Upper lobe of right lung (tissue), 1 donor: ENCODE measurements at places on chromosomes 6 and 20. TPM values are rescaled to one million over a fixed set of nuclear protein-coding genes. Genes with fewer than 3 reads are reported as not detected.

DNA sequence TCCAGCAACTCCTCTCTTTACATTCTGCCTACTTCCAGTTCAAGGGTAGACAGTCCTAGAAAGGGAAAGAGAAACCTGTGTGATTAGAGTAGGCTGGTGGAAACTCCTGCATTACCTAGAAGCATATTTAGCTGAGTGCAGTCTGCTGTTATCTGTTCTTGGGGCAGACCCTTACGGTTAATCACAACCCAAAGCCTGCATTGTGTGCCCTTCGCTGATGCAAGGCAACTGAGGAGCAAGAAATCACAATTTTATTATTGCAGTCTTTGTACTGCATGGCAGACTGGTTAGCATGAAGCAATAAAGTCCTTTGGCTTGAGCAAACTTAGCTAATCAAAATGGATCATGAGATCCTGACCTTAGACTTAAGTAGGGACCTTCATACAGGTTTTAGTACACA is 1.5 kb upstream of the GOPC start:
- DNase-seq, result no peak

DNA sequence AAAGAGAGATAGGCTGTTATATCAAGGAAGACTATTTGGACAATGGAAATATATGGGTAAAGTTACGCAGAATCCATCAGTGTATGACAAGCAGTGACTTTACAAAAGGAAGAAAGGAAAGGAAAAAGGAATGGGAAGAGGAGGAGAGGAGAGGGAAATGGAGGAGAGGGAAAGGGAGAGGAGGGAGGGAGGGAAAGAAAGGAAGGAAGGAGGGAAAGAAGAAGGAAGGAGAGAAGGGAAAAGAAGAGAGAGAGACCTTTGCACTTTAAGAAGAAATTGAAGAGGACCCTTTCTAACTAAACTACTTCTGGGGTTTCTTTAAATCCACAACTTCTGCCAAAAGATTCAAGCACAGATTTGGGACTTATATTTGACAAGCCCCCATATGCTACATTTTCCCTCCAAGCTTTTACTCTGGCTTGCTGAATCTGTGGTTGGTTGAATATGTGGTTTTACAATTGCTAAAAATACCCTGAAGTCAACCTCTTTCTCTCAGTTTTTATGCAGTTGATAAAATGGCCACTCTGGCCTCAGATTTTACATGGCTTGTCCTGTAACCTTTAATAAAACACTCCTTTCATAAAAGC is 120.8 kb upstream of the RAB32 start:
- no peak for DNase-seq

DNA sequence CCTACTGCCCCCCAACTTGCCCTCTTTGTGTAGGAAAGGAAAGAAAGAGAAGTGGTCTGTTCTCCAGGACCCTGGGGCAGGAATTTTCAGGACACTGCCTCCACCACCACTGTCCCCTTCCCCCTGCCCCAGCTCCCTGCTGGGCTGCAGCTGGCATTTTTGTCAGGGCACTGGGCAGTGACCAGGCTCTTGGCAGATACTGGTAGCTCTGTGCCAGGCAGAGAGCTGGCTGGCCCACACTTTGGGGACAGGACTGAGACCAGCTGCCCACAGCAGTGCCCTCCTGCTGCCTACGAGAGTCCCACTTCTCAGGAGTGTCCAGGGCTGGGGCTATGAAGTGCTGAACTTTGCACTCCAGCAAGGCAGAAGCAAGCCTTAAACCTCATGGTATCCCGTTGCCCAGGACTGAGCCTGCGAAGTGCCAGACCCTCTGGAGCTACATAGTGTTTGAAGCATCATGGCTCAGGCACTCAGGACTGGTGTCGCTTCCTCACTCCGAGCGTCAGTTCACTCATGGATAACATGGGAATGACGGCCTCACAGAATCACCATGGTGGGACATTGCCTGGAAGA is 19.3 kb downstream of the SLC13A3 start:
- DNase-seq, result no peak

GRCh38 chr6:151284548-151285017 is 44.8 kb downstream of the AKAP12 start:
- no peak for DNase-seq

GRCh38 chr6:124190256-124190655 is 386.6 kb downstream of the NKAIN2 start:
- no peak for DNase-seq

- DNase-seq, result peak; percentile 37
Observed at GRCh38 chr20:61807471-61808160, 258.1 kb downstream of the TAF4 start.

GRCh38 chr6:96613291-96613999 is 50.5 kb downstream of the FHL5 start:
- DNase-seq, result no peak

DNA sequence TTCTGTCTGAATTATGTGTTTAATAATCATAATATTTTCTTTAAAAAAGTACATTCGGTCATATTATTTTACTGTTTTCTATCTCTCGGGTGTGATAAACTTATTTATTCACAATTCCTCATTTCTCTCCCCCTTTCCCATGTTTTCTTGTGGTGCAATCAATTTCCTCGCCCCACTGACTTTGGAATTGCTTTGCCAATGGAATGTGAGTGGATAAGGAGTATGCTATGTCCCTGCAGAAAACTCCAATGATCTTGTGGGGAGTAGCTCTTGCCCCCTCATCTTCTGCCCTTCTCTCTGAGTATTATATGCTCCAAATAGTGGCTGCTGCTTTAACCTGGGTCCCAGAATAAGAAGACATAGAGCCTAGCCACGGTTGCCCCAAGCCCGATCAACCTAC is 64.1 kb downstream of the HMGN3 start:
- no peak for DNase-seq

GRCh38 chr20:24095756-24096155 is 107.2 kb upstream of the GGTLC1 start:
- DNase-seq, result no peak

- DNase-seq, result no peak
Observed at GRCh38 chr6:148530976-148531375, 188.3 kb downstream of the SASH1 start.

DNA sequence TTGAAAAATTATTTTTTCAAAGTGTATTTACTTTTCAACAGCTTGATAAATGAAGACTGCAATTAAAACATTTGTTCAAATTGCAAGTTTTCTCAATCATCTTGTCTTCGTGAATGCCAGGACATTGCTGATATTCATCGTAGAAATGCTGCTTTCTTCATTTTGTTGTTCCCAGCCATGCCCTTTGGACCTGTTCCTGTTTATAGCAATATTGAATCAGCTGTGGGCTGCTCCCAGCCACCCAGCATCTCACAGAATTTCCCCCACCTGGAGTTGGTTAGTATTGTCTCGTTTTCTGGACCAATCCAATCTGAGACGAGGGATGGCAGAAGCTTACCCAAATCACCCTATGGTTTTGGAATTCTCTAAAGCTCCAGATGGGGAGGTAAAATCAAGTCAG is 40.8 kb downstream of the SLC22A2 start:
- no peak for DNase-seq

DNA sequence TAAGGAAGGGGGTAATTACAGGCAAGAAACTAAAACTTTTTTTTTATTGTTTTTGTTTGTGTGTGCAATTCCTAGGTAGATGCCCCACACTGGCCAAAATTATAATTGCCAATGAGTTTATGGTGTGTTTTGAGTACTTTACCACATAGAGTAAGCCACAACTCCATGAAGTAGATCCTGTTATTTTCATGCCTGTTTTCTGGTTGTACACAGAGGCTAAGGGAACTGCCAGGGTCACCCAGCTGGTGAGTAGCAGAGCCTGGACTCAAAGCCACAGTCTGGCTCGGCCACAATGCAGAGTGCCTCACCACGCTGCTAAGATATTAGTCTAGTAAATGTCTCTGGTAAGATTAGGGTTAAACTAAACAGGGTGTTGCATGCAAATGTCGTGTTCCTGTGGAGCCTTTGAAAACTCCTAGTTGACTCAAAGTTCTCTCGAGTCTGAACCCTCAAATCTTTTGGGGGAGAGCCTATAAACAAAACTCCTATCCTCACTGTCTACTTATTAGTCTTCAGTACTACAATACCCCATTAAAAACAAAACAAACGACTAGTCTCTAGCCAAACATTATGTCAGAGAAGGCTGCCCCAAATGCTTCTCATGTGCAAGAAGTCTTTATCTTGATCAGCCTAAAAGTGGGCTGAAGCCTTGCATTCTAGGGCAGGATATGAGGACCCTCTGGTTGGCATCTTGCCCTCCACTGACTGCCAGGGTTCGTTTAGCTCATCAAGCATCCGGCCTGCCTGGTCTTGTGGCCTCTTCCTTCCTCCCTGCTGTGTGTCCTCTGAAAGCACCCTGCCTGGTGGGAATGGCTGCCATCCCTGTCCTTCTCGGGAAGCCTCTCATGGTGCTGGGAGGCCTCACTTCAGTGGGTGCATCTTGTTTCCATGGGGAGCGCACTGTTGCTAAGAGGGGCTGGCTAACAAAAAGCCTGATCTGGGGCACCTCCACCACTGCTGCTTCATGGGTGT is 4.2 kb downstream of the DUSP22 start:
- peak; percentile 65 for DNase-seq

The SNPH gene
- total RNA-seq, result 4.3 TPM

The GRM1 gene
- total RNA-seq, result 0.09 TPM

The SASH1 gene
- 108 TPM for total RNA-seq

The SLC22A2 gene
- not detected for total RNA-seq

The PDYN gene
- total RNA-seq, result not detected

The FNDC11 gene
- total RNA-seq, result 0.32 TPM

DNA sequence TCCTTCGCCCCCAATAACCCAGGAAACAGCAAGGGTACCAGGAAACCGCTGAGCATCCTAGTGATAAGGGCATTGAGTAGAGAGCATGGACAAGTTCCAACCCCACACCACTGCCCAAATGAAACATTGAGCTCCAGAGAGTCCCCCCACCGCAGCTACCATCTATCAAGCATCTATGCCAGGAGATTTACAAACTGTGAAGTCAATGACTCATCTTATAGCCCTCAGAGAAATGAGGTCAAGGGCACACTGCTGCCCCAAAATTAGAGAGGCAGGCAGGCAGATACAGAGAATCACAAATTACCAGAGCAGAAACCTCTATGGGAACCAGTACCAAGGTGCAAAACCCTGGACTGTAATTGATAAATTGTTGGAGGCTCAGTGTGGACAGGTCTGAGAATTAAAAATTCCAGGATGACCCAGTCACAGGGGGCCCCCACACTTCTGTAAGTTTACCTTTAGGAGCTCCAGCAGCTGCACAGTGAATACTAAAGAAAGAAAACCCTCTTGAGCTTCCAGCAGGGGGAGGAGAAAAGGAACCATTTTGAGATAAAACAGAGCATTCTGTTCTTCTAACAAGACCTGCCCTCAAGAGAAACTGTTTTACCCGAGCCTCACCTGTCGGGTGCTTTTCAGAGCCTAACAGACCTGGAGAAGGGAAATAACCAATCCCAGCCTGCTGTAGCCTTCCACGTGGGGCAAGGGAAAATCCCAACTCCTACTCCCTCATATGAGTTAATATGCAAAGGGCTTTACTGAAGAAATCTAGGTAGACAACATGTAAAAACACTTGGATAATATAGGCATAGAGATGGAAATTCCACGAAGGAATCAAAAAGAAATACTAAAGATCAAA is 118.0 kb upstream of the ARID1B start:
- DNase-seq, result no peak

The PCK1 gene
- 4.7 TPM for total RNA-seq

The RGS17 gene
- total RNA-seq, result 0.26 TPM

DNA sequence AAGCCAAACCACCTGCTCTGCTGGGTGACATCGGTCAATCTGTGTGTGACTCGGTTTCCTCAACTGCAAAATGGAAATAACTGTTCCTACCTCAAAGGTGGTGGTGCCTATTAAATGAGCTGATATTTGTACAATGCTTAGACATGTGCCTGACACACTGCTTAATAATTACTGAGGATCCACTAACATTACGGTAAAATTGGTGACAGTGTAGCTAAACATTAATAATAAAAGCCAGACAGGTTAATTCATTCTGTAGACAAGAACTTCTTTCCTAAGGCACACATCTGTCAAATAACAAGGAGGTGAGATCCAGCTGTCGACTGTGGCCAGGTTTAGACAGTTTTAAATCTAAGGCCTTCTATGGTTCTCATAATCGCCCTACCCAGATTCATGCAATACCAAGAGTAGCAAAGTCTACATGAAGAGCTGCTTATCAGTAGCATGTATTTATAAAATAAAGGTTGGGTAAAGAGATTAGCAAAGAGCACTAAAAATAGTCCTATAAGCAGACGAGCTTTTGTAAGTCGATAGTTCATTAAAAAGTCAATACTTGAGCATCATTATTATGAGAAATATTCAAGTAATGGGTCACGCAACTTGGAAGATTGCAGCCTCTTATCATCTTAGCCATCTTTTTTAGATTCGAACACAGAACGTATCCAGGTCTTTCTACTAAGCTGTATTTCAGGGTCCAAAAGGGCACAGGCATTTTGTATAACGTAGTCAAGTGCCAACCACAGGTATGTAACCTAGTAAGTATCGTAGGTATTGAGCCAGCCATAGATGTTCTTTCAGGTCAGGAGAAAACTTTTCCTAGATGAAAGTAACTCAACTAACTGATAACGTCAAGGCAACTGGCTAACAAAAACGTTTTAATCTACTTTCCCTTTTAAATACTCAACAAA is 3.2 kb downstream of the CNKSR3 start:
- no peak for DNase-seq

The SOX4 gene
- total RNA-seq, result 20.0 TPM

GRCh38 chr20:24465159-24465558 is 4.3 kb upstream of the SYNDIG1 start:
- DNase-seq, result no peak

DNA sequence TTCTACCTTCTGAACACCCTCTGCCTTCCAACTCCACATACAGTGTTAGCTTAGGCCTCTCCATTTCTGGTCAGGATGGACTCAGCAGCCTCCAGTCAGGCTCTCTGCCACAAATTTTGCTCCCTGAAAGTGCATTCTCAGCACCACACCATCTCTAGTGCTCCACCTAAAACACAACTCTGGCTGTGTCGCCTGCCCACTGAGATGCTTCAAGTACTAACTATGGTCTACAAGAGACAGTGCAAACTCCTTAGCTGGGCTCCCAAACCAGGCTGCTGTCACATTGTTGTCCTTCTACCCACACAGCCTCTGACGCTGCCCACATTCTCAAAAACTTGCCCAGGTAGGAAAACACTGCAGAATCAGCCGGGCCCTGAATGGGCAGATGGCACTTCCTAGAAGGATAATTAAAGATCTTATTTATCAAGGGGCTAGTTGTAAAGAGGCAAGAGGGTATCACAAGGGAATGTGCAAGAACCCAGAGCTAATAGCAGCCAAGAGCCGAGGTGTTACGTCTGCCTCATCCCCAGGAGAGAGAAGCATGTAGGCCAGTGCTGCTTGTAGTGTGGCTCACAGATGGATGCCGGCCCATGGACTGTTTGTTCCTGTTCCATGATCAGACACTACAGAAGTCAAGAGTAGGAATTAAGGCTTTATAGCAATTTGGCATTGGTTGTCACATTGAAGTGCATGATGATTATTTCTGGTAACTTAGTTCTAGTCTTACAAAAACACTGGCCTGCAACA is 189.7 kb downstream of the LRFN2 start:
- no peak for DNase-seq

The STX16 gene
- total RNA-seq, result 57.0 TPM

The SLC32A1 gene
- not detected for total RNA-seq

- DNase-seq, result no peak
Observed at GRCh38 chr6:146106532-146106931, 77.7 kb downstream of the GRM1 start.

GRCh38 chr20:47774131-47774777 is 11.0 kb downstream of the SULF2 start:
- DNase-seq, result no peak

The SMOC2 gene
- 33.1 TPM for total RNA-seq
